COLO829 (cell line): ENCODE measurements at places on chromosomes 6 and 20.

GRCh38 chr6:149247385-149247763 lies 70.1 kb upstream of the TAB2 start:
- no peak for DNase-seq

DNA sequence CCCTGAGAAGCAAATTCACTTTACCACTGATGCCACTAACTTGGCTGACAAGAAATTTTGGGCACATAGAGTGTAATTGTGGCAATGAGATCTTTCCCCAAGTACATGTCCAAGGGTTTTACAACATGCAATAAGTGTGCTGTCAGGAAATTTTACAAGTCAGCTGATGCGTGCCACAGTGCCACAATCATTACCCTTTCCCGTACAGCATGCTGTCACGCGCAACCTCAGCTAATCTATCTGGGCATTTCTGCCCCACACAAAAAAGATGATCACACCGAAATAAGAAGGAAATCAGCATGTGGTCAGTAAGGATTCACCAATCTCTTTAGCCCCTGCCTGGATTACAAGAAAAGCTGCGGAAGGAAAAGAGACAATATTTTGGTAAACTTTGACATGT lies 163.6 kb upstream of the PREP start:
- DNase-seq, result no peak

DNA sequence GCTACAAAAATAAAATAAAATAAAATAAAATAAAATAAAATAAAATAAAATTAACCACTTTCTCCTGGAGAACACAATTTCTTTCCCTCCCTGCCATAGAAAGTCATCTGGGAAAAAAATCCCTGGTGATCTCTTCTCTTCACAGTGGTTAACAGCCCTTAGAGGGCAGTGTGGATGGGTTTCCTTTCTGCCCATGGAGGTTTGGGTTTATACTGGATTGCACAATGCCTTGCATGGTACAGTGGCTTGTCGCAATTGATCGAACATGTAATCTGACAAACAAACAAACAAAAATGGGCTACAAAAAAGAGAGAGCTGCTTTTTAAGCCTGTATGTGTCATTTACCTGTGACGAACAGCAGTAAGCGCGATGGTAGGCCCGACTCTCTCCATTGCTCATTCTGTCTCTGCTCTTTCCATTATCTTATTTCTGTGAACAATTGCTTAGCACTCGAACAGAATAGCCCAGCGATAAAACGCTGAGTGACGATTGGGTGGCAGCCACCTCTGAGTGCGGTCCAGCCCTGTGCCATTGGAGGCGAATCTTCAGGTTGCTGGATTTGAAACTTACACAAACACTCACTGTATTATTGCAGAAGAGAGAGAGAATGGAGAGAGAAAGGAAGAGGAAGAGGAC lies 166.1 kb downstream of the CD83 start:
- DNase-seq, result no peak

DNA sequence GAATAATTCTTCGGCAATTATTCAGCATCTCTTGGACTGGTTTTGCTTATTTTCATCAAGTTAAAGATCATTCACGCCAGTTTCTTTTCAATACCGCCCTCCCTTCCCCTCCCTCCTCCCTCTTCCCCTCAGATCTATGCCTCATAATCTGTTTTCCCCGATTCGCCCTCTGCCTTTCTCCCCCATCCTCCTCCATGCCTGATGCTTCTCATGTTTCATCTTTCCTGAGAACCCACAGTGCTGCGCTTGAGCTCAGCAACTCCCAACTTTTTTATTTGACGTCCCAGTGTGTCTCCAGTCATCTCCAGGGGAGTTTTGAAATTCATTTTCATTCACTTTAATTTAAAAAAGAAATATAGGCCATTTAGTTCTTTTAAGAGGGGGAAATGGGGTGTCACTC lies 142.7 kb downstream of the PTPRT start:
- DNase-seq, result no peak

- DNase-seq, result no peak
Observed at GRCh38 chr6:121000381-121000780, 333.9 kb downstream of the TBC1D32 start.

GRCh38 chr6:163417595-163417994 lies 3.1 kb downstream of the QKI start:
- no peak for DNase-seq

DNA sequence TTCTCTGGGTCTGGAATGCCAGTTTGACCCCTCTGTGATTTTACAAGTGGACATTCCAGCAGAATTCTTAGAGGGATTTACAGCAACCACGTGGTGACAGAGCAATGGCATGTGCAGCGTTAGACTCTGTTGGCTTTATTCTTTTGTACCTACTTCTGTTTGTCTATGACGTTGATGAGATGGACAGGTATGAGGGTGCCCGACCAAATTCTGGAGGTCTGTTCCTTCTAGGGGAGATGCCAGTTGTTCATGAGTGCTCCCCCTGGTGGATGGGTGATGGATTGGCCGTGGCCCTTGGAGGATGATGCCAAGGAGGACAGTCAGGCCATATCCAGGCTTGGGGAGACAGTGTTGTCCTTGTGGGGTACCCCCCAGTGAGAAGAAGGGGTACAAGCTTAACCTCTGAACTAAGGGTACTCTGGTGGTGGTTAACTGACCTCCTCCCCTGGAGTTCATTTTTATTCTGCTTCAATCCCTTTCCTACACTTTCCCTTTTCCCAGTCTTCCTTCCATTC lies 198.6 kb downstream of the DTNBP1 start:
- no peak for DNase-seq

DNA sequence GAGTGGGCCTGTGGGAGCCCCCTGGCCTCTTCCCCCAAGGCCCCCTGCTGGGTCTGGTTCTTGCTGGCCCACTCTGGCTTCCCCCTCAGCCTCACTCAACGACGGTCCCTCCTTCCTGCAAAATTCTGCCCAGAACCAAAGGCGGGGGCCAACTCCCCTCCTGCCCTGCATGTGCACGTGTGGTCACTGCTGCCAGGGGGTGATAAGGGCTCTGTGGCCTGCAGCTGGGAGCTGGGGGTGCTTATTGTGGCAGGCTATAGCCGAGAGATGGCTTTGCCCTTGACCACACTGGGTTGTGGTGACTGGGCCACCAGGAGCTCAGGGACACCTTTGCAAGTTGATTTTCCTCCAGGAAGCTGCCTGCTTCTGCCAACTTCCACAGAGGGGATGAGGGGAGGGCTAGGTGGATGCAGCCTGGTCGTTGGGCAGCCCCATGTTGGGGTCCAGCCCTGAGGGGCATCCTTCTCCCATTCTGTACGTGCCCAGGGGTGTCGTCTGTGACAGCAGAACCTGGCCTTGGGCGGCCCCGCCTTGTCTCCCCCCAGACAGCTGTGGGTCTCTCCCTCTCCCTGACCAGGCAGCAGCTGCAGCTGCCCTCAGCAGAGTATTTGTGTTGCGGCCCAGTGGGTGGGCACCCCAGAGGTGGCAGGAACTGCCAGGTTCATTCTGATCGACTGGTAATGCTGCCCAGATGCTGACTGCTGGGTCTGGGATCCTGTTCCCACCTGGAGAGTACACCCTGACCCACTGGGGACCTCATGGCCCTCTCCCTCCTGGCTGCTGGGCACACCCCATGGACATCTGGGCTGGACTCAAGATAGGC lies 5.6 kb downstream of the TCEA2 start:
- DNase-seq, result no peak

DNA sequence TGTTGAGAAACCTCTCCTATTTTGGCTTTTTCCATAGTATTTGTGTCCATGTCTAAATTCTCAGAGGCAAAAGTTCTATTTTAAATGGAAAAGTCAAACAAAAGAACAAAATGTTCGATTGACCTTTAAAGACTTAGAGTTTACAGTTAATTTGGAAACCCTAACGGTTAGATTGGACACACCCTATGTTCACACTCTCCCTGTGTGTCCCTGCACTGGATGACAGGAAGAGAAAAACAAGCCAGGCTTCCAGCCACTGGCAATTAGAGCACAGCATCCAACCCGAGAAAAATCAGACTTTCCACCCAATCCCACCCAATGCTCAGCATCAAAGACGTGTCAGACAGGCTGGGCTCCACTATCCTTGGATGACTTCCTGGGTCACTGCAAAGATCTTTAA lies 241.3 kb downstream of the TBXT start:
- DNase-seq, result no peak

DNA sequence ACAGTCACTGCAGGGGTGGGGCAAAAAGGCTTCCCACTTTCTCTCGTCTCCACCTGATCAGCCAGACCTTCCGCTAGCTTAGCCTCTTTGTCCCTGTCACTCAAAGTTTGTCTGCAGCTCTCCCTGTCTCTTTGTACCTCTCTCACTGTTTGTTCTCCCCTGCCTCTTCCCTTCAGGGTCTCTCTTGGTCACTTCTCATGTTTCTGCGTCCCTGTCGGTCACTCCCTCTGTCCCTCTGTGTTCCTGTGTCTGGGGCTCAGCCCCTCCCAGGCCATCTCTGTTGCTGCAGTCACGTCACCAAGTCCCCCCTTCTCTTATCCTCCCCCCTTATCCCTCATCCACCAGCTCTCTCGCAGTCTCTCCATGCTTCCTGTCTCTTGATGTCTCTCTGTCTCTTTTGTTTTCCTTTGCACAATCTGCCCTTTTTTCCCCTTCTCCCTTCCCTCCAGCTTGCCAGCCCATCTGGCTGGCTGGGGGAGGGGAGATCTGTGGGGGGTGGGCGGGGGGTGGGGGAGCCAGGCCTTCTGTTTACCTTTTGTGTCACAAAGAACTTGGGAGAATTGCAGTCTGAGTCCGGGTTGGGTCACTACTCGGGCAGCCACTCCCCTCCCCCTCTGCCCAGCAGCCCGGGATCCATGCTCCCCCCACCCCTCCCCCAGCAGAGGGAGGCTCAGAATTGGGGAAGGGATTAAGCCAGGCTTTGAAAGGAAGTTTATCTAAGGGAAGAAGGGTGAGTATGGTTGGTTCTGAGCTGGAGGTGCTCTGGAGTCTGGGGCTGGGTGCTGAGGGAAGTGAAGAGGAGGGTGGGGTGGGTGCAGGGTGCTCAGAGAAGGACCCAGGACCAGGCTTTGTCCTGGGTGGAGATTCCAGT lies 32.3 kb downstream of the FOXP4 start:
- DNase-seq, result peak; percentile 50

DNA sequence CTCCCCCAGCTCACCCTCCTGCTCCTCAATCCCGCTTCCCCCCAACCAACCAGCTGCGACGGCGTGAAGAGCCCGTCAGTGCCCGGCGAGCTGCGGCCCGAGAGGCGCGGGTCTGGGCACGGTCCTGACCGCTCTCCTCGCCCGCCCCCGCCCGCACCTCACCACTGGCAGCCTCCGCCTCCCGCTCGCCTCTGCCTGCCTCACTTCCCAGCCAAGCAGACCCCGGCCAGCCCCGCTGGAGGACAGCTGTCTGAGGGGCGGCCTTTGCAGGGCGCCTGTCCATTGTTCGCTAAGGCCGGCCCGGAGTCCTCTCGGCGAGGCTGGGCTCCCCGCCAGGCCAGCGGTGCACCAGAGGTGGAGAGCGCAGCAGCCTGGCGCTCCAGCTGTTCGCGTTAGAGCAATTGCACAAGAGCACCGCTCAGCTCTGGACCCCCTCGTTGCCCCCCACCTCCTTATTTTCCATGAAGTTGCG lies 1.3 kb downstream of the SOBP start:
- no peak for DNase-seq

GRCh38 chr6:7727946-7728854 lies 2.3 kb downstream of the BMP6 start:
- no peak for DNase-seq

GRCh38 chr6:7615611-7616383 lies 25.8 kb downstream of the SNRNP48 start:
- DNase-seq, result peak; percentile 55

- DNase-seq, result no peak
Observed at GRCh38 chr6:3561725-3562124, 104.9 kb upstream of the SLC22A23 start.

DNA sequence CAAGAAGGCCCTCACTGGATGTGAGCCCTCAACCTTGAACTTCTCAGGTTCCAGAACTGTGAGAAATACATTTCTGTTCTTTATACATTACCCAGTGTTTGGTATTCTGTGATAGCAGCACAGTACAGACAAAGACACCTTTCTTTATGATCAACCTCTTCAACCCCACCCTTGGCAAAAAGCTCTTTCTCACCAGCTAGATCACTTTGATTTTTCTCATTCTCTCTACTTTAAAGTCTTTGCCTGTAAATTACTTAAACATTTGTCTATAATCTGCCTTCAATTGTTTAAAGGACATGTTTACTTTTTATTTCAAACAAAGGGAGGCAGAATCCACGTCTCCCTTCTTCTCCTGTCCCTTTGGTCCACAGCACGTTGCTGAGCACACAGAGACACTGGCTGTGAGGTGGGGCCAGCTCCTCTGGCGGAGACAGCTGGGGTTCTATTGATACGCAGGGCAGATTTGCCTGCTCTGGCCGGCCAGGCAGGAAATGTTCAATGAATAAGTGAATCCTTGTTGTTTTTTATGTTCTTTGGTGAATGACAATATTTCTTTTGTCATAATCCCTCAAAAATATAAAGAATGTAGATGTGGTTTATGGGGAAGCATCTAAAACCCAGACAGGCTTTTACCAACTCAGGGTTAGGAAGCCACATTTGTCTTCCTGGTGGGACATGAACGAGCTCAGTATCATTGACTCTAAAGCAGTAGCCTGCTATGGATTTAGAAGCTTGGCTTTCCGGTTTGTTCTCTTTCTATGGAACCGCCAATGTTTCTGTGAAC lies 52.9 kb downstream of the NEDD9 start:
- peak; percentile 71 for DNase-seq

DNA sequence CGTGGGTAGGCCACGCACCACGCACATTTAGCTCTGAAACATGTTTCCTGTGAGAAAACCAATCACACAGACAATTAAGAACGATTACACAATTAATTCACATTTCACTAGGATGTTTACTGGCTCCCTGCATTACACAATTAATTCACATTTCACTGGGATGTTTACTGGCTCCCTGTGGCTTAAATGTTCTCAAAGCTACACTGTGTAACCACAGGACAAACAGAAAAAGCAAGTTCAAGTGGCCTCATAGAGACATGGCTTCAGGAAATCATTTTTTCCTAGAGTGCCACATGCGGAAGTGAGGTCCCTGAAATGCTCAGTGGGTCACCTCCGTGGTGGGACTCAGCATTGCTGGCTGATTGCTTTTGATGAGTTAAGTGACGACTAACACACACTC lies 61.7 kb upstream of the XRN2 start:
- no peak for DNase-seq

DNA sequence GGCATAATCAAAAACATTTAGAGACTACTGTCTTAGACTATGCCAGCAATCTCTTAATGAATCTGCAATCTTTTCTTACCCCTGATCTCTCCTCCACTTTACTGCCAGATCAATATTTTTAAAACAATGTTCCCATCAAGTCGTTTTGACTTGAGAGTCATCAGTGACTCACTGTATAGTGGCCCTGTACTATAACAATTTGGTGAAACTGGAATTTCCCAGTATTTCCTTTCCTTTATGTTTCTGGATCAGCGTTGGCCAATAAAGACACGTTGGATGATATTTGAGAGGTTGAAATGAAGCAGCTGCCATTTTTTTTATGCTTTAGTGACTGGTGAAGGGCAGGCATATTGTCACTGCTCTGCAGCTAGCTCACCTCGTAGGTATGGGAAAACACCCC lies 10.1 kb upstream of the SMIM13 start:
- no peak for DNase-seq

- no peak for DNase-seq
Observed at GRCh38 chr6:83853178-83854000, at the start of gene RIPPLY2. Gene RIPPLY2, plus strand, starts transcription at chr6:83853360. Its CDS starts 57 bp downstream, at chr6:83853417.
